ENCODE measurements at places on chromosomes 2 and 18. TPM values are rescaled to one million over a fixed set of nuclear protein-coding genes. Genes with fewer than 3 reads are reported as not detected.

Gene FIGN
- 8.6 TPM for total RNA-seq

DNA sequence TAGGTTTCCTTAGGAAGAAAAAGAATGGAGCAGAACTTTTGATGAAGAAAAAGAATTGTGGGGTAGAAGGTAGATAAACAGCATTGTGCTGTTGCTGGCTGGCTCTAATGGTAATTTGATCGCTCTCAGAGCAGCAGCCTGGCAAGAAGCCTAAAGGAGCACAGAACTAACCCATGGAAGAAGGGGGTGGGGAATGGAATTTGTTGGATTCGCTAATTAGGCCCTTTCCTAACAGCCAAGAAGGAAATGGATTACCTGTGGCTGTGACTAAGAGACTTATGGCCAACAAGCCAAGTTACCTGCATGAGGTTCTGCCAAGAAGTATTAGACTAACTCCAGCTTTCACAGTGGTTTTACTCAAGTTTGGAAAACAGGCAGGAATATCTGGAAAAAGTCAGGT is 210.6 kb downstream of the IKZF2 start:
- no peak for DNase-seq
- H3K36me3 ChIP-seq, result peaks cover 4% of the 10 kb centered on the region
- no peak overlapping the region for H3K4me3 ChIP-seq
- peaks cover 12% of the 10 kb centered on the region for H3K4me1 ChIP-seq
- H3K27ac ChIP-seq, result peak overlapping the region; percentile 75

DNA sequence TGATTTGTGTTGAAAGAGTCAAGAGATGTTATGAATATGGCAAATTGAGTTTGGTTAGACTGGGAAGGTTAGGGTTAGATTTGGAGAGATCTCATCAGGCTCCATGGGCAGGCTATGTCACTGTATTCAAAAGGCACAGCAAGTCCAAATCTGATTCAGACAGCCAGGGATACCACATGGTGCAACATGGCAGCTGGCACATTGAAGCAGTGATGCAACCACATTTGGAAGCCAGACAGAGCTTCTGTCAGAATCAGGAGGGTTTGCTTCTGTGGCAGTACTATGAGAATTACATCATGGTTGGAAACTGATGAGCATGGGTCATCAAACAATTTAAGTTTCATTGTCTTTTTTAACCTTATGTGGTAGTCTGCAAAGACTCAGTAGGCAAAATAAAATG is 772.2 kb downstream of the SUCLG1 start:
- H3K4me1 ChIP-seq, result no peaks in the 10 kb centered on the region
- no peaks in the 10 kb centered on the region for H3K27me3 ChIP-seq
- no peak overlapping the region for H3K4me3 ChIP-seq

Gene SPIRE1
- 25.2 TPM for total RNA-seq

DNA sequence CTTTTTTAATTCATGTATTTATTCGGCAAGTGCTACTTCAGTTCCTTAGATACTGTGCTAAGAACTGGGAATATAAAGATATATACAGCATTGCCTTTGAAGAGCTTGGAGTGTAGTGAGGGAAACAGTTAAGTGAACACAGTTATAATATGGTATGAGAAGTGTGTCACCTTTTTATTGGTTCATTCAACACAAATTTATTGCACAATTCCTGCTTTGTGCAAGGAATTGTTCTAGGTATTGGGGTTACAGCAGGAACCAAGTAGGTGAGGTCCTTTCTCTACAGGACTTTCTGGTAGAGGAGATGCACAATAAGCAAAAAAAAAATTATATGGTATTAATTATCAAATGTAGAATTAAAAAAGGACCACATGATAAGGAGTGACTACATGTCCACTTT is 65.5 kb downstream of the MTX2 start:
- no peak overlapping the region for H3K4me3 ChIP-seq
- no peak for DNase-seq
- peaks cover 18% of the 10 kb centered on the region for H3K36me3 ChIP-seq
- no peaks in the 10 kb centered on the region for H3K27me3 ChIP-seq
- no peaks in the 10 kb centered on the region for H3K4me1 ChIP-seq
- H3K27ac ChIP-seq, result no peak overlapping the region

GRCh38 chr2:238967031-238967977 is 119.4 kb downstream of the TWIST2 start:
- no peak overlapping the region for H3K27ac ChIP-seq
- no peak overlapping the region for H3K4me3 ChIP-seq
- peaks cover 17% of the 10 kb centered on the region for H3K4me1 ChIP-seq
- no peaks in the 10 kb centered on the region for H3K36me3 ChIP-seq

Measured in type B pancreatic cell (in vitro differentiated cells).